ENCODE measurements at places on chromosomes 11 and 22.
A peak's percentile ranks its signal among the peaks of the same experiment; 100 is the strongest.

DNA sequence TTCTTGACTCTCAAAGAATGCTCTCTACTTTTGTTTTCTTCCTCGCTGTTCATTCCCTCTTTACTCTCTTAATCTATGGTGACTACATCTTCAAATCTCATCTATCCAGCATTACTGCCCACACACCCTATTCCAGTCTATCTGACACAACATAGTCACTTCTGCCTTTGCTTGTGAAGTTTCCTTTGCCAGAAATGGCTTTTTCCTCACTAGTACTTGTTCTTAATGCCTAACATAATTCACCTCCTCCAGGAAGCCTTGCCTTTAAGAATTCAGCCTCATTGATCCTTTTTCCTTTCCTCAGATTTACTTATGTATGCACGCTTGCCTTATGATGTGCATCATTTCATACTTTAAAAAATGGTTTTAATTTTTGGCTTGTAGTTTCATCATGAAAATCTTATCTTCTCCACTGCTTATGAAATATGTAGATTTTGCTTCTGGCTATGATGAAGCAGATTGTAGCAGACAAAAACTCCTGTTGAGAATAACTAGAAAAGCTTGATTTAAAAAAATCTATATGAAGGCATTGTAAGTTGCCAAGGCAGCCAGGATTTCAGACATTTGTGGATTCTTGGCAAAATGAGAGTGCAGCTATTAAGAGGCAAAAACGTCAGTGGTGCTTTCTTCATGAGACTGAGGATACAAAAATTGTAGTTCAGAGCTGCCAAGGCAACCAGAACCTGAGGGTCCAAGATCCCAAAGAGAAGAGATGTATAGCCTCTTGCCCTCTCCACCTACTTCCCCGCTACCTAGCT is 31.8 kb downstream of the RNF169 start:
- DNase-seq, result no peak

DNA sequence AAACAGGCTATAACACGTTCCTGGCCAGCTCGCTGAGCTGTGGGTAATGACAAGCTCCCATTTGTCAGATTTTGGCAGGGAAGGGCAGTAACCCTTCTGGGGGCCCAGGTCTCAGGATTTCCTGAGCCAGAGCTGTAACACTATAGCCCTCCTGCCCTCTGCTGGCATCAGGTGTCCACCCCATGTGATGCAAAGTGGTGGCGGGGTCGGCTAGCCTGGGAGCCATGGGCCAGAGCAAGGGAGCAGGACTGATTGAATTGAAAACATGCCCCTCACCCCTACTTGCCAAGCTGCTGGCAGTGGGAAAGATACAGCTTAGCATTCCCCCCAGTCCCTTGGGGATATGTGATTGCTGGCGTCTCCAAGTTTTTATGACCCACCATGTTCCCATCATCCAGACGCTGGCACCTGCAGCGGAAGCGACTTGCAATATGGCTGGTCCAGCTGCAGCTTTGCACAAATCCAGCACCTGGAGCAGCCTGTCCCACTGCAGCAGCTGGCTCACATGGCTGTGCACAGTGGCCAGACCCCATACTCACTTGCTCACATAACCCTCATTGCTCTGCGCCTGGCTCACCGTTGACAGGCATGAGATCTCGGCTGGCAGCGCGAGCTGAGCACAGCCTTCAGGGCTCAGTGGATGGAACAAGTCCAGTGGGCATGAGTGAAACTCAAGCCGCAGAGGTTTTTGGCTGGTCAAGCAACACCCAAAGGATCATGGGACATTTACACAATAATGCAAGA is 1147.8 kb downstream of the JRKL start:
- peak; percentile 51 for DNase-seq

DNA sequence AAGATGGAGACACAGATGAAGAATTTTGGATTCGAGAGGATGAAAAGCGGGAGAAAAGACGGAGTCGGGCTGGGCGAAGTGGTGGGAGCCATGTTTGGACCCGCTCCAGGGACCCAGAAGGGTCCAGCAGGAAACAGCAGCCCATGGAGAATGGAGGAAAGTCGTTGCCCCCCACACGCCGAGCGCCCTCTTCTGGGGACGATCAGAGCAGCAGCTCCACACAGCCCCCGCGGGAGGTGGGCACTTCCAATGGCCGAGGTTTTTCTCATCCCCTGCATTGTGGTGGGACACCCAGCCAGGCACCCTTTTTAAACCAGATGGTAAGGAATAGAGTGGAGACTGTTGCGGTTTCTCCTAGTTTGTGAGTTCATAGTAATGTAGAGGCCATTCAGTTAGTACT is 22.8 kb upstream of the SLC25A18 start:
- no peak for DNase-seq

DNA sequence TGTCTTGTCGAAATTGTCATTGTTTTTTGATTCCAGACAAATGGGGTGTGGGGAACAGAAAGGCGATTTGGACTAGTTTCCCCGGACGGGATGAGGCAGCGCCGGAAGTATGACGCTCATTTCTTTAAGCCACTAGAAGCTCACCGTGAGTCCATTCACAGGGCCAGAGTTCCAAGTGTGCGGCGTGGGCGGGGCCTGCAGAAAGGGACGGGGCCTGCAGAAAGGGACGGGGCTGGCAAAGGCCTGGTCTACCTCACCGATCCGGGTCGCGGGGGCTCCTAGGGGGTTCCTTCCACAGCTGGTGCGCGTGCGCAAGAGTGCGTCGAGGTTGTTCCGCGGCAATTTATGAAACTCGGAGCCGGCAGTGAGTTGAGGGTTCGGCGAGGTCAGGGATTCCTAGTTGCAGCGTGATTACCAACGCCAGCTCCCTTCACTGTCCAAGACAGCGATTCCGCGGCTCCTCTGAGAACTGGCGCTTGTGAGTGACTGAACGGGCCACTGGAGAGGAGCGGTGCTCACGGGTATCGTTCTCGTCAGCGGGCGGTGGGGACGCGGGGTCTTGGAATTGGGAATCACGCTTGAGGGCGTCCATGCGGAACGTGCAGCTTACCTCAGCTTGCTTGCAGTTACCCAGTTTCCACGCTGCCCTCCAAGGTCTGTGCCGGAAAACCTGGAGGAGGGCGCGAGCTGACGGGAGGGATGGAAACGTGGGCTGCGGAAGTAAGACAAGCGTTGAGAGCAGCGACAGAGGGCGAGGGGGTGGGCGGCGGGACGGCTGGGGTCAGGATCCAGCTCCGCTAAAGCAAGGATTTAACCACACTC is at the start of gene ZNF215:
TSS of gene ZNF215 (plus strand) at position 219 of the 822 bp plus-strand sequence. CDS start 5,847 bp downstream, outside the sequence.
- DNase-seq, result no peak

DNA sequence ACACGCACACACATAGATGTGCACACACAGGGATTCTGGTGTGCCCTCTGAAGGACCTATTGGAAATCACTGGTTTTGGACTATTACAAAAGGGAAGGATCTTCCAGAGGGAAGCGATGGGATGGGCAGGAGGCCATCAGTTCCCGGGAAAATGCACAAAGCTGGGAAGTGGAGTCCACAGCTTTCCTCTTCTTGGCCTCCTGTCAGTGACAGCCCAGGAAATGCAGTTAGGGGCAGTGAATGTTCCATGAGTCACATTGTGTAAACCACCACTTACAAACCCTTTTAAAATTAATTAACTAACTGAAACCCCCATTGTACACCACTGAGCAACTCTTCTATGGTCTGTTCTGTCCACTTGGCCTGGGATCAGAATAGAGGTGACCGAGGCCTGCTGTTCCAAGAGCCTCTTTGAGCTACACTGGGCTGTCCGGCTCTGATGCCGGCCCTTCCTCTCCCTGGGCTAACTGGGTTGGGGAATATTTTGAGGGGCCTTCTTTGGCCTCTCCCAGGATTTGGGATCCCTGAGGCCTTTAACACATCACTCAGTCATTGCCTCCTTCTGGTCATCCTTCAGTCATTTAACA is 137.7 kb downstream of the FEZ1 start:
- DNase-seq, result no peak

- no peak for DNase-seq
Measured at GRCh38 chr11:123381817-123382554, 48.1 kb upstream of the GRAMD1B start.

GRCh38 chr11:44002191-44003093 is 45.3 kb upstream of the ACCSL start:
- no peak for DNase-seq

GRCh38 chr11:122002047-122002446 is 114.0 kb downstream of the BLID start:
- no peak for DNase-seq

DNA sequence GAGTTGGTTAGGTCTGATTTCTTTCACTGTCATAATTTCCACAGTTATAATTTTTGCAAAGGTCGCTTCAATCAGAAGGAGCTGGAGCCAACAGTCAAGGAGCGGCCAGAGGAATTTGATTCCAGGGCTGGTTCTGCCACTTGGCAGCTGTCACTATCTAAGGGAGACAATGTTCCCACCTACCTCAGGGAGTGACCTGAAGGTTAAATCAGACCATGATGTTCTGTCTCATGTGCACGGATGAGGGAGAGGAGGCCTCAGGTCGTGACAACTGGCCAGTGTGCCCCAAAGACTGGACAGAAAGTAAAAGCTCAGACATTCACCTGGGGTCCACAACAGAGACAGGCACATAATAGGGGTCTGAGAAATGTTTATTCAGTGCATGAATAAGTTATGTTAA is 7.6 kb downstream of the MRGPRD start:
- DNase-seq, result no peak

- DNase-seq, result no peak
Measured at GRCh38 chr11:19587979-19588378, 124.7 kb upstream of the NAV2 start.

DNA sequence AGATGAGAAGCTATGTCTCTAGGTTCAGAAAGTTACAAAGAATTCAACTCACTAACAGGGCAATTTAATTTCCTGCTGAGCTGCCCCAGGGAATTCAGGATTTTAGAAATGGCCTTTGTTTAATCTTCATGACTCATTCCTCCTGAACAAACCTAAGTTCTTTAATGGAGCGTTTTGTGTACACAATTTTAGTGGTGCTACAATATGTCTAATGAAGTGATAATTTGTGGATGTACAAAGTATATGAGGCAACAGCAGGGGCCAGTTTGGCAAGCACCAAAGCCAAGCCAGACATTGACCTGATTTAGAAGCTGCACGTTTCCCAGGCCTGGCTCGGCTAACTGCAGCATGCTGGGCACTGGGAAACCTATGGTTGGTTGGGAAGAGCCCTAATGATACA is 34.4 kb upstream of the HEPHL1 start:
- DNase-seq, result peak; percentile 83

DNA sequence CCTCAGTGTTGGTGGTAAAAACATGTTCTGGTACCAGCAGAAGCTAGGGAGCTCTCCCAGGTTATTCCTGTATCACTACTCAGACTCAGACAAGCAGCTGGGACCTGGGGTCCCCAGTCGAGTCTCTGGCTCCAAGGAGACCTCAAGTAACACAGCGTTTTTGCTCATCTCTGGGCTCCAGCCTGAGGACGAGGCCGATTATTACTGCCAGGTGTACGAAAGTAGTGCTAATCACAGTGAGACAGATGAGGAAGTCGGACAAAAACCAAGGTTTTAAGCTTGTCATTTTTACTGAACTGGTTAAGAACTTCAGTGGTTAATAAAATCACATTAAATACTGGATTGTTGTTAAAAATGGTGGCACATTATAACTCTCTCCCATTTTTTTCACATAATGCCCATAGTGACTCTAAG is 42.6 kb upstream of the VPREB1 start:
- no peak for DNase-seq

DNA sequence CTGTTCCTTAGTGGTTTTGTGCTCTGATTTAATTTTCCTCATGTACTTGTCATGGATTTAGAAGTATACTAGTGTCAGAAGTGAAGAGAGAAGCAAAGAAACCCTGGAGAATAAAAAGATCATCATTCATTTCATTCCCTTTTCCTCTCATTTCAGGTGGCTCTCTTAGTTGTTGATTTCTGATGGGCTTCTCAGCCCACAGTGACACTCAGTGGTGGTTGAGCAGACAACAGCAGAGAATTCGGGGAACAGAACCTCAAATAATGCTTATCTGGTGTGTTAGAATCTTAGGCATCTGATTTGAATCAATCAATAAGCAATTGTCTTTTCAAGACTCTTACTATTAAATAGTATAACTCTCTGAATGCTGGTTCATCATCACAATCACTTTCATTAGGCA is 1289.4 kb downstream of the FAM181B start:
- peak; percentile 13 for DNase-seq

DNA sequence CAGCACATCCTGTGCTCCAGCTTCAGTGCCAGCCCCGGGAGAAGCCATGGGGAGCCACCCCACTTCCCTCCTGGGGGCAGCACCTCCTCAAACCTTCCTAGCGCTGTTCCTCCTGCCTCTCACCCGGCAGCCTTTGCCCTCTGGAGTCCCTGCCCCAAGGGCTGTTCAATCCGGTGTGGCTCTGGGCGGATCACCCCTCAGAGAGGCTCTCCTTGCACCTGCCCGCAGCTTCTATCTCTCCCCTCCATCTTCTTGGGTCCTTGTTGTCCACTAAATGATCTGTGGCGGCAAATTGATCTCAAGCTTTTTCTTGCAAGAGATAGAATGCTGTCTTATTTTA is 18.1 kb upstream of the CDKN1C start:
- DNase-seq, result no peak

DNA sequence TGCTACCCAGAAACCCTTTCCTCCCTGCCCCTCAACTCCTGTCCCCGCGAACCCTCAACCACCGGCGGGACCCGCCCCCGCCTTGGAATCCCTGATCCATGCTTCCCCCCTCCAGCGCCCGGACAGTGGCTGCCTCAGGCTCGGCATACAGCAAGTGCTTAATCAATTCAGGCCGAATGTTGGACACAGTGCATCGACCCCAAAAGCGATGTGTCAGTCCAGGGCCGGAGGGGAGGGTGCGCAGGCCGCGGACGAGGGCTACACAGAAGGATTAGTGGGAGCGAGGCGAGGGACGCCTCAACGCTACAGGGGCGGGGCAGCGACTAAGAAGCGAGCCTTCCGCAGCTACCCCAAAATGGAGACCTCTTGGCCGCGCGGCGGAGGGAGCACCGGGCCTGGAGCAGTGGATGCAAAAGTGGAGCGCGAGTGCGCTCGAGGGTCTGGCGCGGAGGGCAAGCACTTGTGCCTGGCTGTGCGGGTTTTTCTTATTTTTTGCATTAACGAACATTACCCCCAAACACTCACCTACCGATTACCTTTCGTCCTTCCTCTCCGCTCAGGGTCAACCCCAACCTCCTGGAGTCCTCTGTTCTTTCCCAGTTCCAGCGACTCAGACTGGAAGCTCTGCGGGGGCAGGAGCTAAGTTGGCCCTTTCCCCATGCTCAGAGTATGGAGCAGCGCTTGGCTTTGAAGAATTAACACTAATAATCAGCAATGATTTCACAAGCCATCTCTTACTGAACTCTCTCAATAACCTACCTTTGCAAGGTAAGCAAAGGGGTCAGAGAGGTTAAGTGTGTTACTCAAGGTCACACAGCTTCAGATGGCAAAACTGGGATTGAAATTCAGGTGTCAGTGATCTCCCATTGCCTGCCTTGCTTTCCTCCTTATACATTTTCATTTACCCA is 30.0 kb upstream of the WNT11 start:
- peak; percentile 74 for DNase-seq

- DNase-seq, result no peak
Measured at GRCh38 chr11:95156133-95156721, 66.6 kb downstream of the ENDOD1 start.
